ENCODE measurements at places on chromosomes 6 and 20.
A peak's percentile ranks its signal among the peaks of the same experiment; 100 is the strongest.

GRCh38 chr6:68447112-68447511 is 188.0 kb upstream of the ADGRB3 start:
- H3K36me3 ChIP-seq, result no peaks in the 10 kb centered on the region
- H3K4me3 ChIP-seq, result no peak overlapping the region
- H3K27me3 ChIP-seq, result no peaks in the 10 kb centered on the region
- H3K4me1 ChIP-seq, result no peaks in the 10 kb centered on the region
- H3K27ac ChIP-seq, result no peak overlapping the region
- DNase-seq, result no peak

DNA sequence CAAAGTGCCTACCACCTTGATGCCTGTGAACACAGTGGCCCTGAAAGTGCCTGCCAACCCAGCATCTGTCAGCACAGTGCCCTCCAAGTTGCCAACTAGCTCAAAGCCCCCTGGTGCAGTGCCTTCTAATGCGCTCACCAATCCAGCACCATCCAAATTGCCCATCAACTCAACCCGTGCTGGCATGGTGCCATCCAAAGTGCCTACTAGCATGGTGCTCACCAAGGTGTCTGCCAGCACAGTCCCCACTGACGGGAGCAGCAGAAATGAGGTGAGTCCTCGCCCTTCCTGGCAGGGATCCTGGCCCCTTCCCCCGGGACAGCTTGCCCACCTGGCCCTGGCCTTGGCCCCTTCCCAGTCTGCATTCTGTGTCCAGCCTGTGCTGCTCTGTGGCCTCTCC is 17.9 kb downstream of the MAVS start:
- H3K27ac ChIP-seq, result no peak overlapping the region
- DNase-seq, result no peak
- H3K4me3 ChIP-seq, result no peak overlapping the region
- peaks cover 5% of the 10 kb centered on the region for H3K4me1 ChIP-seq

- H3K27ac ChIP-seq, result peak overlapping the region; percentile 96
- H3K36me3 ChIP-seq, result peaks cover 33% of the 10 kb centered on the region
- H3K27me3 ChIP-seq, result no peaks in the 10 kb centered on the region
- peak; percentile 16 for DNase-seq
Observed at GRCh38 chr6:26457264-26457805, 420 bp upstream of the BTN2A1 start.

- no peak overlapping the region for H3K4me3 ChIP-seq
- no peaks in the 10 kb centered on the region for H3K4me1 ChIP-seq
- no peaks in the 10 kb centered on the region for H3K36me3 ChIP-seq
Observed at GRCh38 chr6:72151742-72152141, 265.4 kb downstream of the RIMS1 start.

DNA sequence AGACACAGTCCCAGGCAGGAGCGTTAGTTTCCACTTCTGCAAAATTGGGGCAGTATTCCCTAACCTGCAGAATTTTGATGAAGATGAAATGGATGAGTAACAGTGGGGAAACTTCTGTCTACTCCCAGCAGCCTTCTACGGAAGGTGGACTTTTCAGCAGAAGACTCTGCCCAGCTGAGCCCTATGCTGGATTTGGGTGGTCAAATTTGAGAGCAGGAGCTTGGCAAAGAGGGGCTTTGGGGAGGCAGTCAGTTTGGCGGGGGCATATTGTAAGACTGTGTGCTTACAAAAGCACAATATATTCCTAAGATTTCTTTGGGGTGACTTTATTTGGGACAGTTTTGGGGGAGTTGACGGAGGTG is 5.4 kb upstream of the SDCBP2 start:
- H3K27me3 ChIP-seq, result no peaks in the 10 kb centered on the region
- no peak overlapping the region for H3K27ac ChIP-seq
- H3K4me1 ChIP-seq, result peaks cover 77% of the 10 kb centered on the region
- H3K4me3 ChIP-seq, result no peak overlapping the region

GRCh38 chr6:132400883-132401617 is at the start of gene MOXD1:
Gene MOXD1 (minus strand): TSS chr6:132401475. CDS start chr6:132401426, 49 bp downstream.
- H3K4me3 ChIP-seq, result peak within 1 kb of the TSS; percentile 74
- DNase-seq, result peak; percentile 45
- peaks cover 86% of the 10 kb centered on the region for H3K27me3 ChIP-seq
- H3K27ac ChIP-seq, result peak within 1 kb of the TSS; percentile 51
- peaks cover 12% of the 10 kb centered on the region for H3K4me1 ChIP-seq

DNA sequence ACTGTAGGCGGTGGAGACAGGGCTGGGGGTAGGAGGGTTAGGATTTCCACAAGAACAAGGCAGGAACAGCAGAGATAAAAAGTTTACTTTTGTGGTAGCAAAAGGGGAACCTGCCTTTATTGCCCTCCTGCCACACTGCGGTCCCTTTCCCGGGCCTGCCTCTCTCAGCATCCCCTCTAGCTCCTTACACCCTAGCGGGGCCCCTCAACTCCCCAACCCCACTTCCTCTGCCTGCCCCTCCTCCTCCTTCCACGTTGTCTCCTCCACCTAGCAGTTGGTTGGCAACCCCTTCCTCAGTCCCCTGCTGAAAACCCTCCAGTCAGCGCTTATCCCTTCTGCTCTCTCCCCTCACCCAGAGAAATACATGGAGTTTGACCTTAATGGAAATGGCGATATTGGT is 714 bp downstream of the AIF1 start:
- H3K36me3 ChIP-seq, result no peaks in the 10 kb centered on the region
- H3K27ac ChIP-seq, result peak overlapping the region; percentile 33
- H3K27me3 ChIP-seq, result no peaks in the 10 kb centered on the region
- peaks cover 8% of the 10 kb centered on the region for H3K4me1 ChIP-seq

GRCh38 chr6:84135291-84135690 is 92.2 kb downstream of the CEP162 start:
- peaks cover 5% of the 10 kb centered on the region for H3K4me1 ChIP-seq
- no peaks in the 10 kb centered on the region for H3K27me3 ChIP-seq
- DNase-seq, result no peak

- no peak overlapping the region for H3K4me3 ChIP-seq
- DNase-seq, result no peak
- no peaks in the 10 kb centered on the region for H3K4me1 ChIP-seq
- H3K27ac ChIP-seq, result no peak overlapping the region
- no peaks in the 10 kb centered on the region for H3K36me3 ChIP-seq
- H3K27me3 ChIP-seq, result peaks cover 4% of the 10 kb centered on the region
Observed at GRCh38 chr20:42530855-42531448, 658.8 kb downstream of the PTPRT start.

Measured in left ventricle myocardium inferior (tissue), 1 donor.